ENCODE measurements at places on chromosomes 1 and 21. TPM values are rescaled to one million over a fixed set of nuclear protein-coding genes. Genes with fewer than 3 reads are reported as not detected.

The REN gene
- 94.2 TPM for polyA plus RNA-seq

The USH2A gene
- polyA plus RNA-seq, result 0.26 TPM

The ANKRD45 gene
- 7.6 TPM for polyA plus RNA-seq

The ILDR2 gene
- 14.9 TPM for polyA plus RNA-seq

The PGM1 gene
- polyA plus RNA-seq, result 32.1 TPM

The SLC39A1 gene
- 84.1 TPM for polyA plus RNA-seq

The WNT3A gene
- polyA plus RNA-seq, result not detected

The CBR3 gene
- polyA plus RNA-seq, result 1.1 TPM

The MAB21L3 gene
- 0.62 TPM for polyA plus RNA-seq

The LAMC1 gene
- polyA plus RNA-seq, result 279 TPM

The SPATC1L gene
- 11.9 TPM for polyA plus RNA-seq

The HSD3B2 gene
- 1.4 TPM for polyA plus RNA-seq

The ELOA gene
- polyA plus RNA-seq, result 31.5 TPM

The TFF3 gene
- 5.9 TPM for polyA plus RNA-seq

- no peak for DNase-seq
These were observed 18.9 kb downstream of the C1orf174 start for GRCh38 chr1:3881193-3881480.

DNA sequence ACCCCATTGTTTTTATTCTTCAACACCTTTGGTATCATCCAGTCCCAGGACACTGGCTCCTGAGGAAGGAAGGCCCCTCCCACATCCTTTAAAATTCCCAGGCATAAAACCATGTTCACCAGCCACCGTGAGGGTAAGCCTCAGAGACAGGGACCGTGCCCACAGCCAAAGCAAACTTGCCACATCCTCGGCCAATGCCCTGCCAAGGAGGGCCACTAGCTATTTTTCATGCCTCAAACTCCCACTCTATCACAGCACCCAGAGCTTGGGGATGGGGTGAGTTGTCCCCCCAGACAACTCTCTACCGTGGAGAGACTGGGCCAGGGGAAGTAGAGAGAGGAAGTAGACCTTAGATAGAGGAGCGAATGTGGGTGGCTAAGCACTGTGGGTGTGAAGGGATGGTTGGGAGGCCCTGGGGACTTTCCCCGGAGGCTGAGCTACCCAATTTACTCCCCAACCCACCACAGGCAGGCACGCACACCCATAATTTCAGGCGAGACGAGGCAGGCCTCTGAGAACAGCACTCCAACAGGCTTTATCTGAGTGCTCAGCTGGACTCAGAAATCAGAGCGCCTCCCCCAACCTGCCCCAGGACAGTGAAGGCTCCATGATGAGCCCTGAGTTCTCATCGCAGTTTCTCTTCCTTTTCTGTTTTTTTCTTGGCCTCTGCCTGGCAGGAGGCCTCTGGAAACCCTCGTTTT lies 15.9 kb upstream of the BTG2 start:
- no peak for DNase-seq

DNA sequence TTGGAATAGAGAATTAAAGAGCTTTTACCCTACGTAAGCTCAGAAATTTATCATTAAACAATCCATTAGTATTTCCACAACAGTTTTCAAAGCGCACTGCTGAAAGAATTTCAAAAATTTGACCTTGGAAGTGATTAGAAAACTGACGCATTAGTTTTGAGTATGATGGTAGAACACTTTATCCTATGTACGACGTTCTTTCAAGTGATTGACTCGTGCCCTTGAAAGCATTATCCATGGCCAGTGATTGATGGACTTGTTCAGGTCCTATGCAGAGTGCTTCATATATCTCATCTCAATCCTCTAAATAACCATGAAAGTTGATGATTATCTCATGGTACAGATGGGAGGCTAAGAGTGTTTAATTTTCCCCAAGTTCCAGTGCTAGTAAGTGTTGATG lies 697.2 kb downstream of the USP25 start:
- DNase-seq, result no peak

DNA sequence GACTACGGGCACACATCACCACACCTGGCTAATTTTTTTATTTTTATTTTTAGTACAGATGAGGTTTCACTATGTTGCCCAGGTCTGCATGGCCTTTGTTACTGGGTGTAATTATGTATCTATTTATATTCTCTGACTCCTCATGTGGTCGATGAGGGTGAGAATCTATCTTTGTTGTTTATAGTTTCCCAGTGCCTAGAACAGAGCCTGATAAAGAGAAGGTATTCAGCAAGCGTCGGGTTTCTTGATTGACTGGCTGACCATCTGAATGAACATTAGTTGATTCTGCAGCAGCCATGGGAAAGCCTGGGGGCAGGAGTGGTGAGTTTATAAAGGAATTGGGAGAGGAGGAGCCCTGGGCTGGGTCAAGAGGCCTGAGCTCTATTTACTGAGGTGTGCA lies 28.5 kb downstream of the SERINC2 start:
- DNase-seq, result no peak

- DNase-seq, result no peak
These were observed 50.6 kb downstream of the RPS6KA1 start for GRCh38 chr1:26580116-26580515.

GRCh38 chr1:224897529-224898327 lies 31.7 kb upstream of the DNAH14 start:
- no peak for DNase-seq

- no peak for DNase-seq
These were observed at the start of gene IFI16 for GRCh38 chr1:159009704-159010361. IFI16 (plus strand) TSS chr1:159009907; CDS start chr1:159014681, 4,774 bp downstream.

- no peak for DNase-seq
These were observed 9.0 kb upstream of the IFNGR2 start for GRCh38 chr21:33394260-33394659.

DNA sequence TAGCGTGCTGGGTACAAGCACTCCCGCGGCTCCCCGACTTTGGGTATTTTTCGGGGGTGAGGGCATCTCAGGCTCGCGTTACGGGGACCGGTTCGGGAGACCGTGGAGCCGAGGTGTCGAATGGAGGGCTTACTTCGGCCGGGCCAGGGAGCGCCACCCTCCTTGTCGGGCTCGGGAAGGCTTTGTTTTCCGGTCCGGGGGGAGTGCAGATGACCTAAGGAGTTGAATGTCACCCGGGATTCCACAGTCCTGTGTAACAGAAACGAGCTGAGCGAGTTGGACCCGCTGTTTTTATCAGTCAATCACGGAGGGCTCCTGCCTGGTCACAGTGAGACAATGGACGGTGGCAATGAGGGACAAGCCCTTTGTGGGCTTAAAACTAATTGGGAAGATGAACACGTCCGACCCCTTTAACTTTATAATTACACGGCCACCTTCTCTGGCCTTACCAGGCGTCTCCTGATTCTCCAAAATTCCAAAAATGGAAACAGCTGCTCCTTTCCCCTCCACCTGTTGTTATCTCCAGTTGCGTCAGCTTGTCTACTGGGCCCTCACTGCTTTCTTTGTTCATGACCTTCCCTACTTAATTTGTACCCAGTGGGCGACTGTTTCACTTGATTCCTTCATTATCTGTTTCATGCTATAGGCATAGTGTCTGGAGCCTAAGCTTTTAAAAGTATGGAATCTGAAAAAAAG lies 929 bp upstream of the TRIM45 start:
- DNase-seq, result no peak

DNA sequence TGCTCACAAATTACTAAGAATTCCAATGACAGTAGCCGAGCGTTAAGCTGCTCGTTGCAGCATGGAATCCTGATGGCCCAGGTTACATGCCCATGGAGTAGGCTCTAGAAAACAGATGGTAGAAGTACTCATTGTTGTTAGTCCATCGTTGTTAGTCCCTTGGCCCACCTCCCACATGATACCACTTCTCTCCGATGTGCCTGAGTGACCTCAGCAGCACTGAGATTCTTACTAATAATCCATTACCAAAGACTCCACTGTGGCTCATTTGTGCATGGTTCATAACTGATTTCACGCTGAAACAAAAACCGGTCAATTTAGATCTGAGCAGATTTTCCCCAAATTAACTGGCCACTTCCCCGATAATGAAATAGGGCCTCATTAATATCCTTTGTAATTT lies 772.3 kb upstream of the CXADR start:
- no peak for DNase-seq

DNA sequence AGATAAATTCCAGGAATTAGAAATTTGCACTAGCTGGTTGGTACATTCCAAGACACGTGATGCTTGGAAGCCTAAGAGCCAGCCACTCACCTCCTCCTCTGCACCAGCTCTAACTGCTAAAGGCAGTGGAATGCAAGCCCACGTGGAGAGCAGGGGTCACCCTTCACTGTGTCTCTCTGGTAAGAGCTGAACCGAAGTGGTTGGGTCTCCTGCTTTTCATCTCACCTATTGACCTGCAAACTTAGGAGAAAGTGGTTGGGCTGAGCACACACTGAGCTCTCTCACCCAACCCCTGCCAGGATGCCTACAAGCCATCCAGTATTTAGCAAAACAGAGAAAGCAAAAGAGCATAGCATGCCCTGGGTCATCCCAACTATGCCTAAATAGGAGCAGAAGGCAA lies 19.3 kb downstream of the HAO2 start:
- DNase-seq, result no peak

GRCh38 chr1:207459008-207459407 lies 4.9 kb downstream of the CR2 start:
- DNase-seq, result no peak

DNA sequence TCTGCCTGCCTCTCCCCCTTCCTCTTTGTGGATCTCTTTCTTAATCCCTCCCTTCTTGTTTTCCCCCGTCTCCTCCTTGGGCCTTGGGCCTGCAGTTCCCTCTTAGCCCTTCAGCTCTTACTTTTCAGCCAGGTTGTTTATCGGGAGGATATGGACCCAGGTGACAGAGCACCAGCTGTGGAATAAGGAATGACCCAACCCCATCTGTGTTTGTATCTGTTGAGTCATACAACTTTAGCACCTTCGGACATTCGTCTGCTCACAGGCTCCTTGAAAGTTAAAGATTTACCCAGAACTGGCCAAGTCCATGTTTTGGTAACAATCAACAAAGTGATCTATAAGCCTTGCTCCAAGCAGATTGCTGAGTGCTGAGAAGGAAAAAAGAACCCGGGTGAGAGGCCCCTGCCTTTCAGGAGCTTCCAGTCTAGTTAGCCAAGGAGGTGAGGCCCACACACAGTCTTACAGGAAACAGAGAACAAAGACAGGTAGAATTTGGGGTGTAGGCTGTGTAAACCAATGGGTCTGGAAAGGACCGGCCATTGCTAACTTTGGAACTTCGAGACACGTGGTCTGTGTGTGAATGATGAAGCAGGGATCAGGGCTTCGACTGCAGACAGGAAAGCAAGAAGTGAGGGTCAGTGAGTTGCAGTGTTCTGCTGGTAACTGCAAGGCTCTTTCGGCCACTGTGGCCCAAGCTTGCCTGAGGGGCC lies 66.7 kb upstream of the F3 start:
- no peak for DNase-seq

- DNase-seq, result peak; percentile 28
These were observed 64.3 kb downstream of the PRKAA2 start for GRCh38 chr1:56709269-56709880.

- no peak for DNase-seq
These were observed 51.0 kb downstream of the PLPPR4 start for GRCh38 chr1:99315305-99315704.

GRCh38 chr1:86067626-86068025 lies 88.9 kb downstream of the COL24A1 start:
- peak; percentile 1 for DNase-seq

DNA sequence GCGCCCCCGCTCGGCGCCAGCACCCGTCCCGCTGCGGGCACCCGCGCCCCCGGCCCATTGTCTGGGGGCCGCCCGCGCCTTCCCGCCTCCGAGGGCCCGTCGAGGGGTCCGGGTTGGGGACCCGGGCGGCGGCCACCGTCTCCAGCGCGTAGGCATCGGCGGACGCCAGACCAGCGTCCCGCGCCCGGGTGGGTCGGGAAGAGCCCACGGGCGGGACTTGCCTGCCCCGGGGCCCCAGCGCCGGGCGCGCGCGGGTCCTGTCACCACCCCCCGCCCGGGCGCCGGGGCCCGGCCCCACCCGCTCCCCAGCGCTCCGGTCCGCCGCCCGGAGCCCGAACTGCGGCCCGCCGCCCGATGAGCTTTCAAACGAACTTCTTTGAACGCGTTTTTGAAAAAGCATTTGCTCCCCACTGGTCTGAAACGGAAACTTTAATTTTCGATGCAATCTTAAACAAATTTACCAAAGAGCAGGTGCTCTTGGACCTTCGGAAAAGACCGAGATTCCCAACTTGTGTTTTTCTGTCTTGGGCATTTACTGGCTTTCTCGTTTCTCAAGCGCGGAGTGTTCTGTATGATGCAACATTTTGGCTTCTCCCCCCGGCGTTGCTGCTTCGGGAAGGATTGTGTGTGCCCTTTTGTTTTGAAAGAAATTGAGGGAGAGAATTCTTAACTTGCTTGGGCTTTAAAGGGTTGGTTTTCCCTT lies 615 bp downstream of the CLIC4 start:
- DNase-seq, result no peak

DNA sequence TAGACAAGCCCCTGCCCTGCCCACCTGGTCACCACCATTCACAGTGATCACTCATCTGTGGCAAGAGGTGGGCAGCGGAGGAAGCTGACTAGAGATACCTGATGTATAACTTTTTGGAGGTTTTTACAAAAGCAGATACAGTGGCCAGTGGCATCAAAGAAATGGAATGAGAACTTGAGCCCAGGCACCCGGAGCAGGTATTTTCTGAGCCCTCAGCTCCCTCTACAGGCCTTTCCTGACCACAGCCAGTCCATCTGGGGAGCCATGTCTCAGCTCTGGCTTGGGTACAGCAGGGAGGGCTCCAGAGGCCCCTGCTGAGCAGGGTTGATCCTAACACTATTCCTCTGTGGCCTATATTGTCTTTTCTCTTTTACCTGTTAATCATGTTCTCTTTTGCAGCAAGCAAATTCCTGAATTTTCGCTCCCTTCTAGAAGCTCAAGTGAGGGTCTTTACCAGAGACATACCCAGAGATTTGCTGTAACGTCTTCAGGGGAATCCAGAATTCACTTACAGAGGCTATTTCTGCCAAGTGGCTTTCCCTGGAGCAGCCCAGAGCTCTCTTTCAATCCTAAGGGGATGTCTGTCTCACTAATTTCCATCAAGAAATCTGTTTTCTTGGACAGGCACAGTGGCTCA lies 27.3 kb downstream of the GPR157 start:
- DNase-seq, result no peak

DNA sequence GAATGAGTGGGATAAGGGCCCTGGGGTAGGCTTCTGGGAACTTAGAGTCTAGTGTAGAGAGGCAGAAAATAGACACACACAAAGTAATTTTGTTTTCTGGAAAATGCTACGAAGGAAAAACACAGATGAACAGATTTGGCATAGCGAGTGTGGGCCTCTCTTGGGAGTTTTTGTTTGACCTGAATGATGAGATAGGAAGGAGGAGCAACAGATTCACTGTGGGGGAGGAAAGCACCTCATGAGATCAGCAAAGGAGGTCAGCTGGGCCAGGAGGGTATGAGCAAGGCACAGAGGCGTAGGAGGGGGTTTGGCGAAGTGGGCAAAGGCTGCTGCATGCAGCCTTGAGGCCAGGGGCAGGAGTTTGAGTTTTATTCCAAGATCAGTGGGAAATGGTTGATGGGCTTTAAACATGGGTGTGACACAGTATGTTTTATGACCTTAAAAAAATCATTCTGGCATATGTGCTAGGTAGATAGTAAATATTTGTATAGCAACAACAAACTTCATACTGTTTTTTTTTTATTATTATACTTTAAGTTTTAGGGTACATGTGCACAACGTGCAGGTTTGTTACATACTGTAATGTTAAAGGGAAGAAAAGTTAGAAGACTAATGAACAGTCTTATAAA lies 57.9 kb downstream of the FGGY start:
- DNase-seq, result no peak

- DNase-seq, result no peak
These were observed 69.8 kb upstream of the HSPA13 start for GRCh38 chr21:14452727-14453241.
